AG10803 (cell line): ENCODE measurements at places on chromosomes 6 and 20.

DNA sequence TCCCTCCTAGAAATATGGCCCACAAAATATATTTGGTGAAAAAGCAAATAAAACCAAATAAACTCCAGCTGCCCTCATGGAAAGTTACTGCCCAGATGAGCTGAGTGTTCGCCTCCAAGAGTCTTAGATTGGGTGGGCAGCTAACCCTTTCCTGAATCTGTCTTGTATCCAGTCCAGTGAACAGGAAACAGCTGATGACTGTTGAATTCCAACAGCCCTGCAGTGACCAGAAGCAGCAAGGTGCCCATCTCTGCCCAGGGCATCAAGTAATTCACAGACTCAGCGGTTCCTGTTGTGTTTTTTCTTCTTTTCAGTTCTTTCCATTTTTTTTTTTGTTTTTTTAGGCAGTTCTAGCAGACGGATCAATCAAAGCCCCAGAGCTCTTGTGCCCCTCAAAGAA lies 199.2 kb downstream of the UBE3D start:
- no peak for DNase-seq

- no peak for DNase-seq
Observed at GRCh38 chr6:1758076-1758679, 148.5 kb downstream of the FOXC1 start.

- DNase-seq: peak; percentile 9
Observed at GRCh38 chr6:74480561-74480960, 725.3 kb downstream of the COL12A1 start.

GRCh38 chr6:5302995-5303622 lies 41.8 kb downstream of the FARS2 start:
- no peak for DNase-seq

DNA sequence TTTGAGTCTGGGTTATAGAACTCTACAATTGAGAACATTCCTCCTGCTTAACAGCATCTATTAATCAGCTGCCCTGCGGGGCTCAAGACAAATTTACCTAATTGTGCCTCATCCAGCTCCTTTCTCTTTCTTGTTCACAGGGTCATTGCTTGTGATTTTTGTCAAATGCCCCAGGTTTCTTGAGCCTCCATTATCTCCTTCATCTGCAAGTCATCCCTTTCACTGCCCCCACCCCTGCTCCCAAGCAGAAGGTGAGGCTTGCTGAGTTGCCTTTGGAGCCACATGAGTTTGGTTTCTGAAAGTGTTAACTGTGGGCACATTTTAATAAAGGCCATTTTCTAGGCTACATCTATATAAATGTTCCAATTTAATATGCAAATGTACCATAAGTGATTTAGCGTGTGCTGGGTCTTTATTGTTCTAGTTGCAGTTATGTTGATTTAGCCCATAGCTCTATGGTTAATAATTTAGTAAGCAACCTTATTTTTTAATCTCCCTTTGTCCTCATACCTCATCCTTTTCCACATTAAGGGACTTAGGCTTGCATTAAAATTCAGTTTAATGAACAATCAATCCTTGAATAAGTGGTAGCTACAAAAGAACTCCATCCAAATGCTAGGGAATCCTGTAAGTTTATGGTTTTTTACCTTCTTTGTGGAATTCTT lies 56.1 kb downstream of the VSTM2L start:
- no peak for DNase-seq

GRCh38 chr6:1386038-1386709 lies 3.2 kb upstream of the FOXF2 start:
- DNase-seq: no peak

- DNase-seq: no peak
Observed at GRCh38 chr6:97399208-97399607, 116.2 kb upstream of the MMS22L start.

DNA sequence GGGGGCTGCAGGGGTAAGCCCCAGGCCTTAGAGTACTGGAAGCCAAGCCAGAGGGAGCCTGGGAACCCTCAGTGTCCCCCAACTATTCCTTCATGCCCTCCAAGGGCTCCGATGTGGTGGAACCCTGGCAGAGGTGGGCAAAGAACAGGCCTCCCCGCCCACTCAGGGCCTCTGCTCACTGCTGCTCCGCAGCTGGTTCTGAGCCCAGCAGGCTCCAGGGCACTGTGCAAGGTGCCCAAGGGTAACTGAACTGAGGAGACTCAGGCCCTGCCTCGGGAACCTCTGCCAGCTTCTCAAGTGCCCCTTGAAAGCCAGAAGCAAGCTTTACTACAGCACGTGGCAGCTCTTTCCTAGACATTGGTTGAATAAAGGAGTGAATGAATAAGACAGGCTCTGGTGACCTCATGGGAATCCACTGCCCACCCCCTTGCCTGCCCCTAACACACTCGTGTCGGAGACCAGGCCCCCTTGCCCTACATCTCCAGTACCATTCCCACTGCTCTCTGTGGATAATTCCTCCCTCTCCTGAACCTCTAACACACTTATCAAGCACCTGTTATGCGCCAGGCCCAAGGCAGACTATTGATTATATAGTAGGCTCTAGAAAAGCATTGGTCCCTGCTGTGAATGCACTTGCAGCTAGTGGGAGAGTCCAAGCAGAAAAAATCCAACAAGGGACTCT lies 55.0 kb downstream of the TOX2 start:
- no peak for DNase-seq

- no peak for DNase-seq
Observed at GRCh38 chr6:168161371-168161750, 82.3 kb upstream of the FRMD1 start.

DNA sequence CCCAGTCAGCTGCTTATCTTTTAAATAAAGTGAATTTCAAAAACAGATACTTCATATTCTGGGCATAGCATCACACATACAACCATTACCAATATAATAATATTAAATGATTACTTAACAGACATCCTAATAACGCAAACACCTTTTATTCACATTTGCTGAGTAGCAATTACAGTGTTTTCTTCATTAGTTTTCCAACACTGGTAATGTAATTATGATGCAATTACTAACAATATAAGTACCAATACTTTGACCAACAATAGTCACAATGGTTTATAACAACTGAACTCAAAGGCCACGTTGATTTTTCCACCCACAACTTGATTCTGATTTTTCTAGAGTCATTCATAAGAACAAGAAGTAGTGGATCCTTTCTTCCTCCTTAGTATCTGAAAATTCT lies 104.1 kb downstream of the MYB start:
- DNase-seq: no peak

- no peak for DNase-seq
Observed at GRCh38 chr20:6802227-6802626, 34.7 kb downstream of the BMP2 start.

- no peak for DNase-seq
Observed at GRCh38 chr6:13924949-13925881, at the start of gene RNF182. Gene RNF182, plus strand, starts transcription at chr6:13924952. Its CDS starts 52,168 bp downstream, at chr6:13977120.

DNA sequence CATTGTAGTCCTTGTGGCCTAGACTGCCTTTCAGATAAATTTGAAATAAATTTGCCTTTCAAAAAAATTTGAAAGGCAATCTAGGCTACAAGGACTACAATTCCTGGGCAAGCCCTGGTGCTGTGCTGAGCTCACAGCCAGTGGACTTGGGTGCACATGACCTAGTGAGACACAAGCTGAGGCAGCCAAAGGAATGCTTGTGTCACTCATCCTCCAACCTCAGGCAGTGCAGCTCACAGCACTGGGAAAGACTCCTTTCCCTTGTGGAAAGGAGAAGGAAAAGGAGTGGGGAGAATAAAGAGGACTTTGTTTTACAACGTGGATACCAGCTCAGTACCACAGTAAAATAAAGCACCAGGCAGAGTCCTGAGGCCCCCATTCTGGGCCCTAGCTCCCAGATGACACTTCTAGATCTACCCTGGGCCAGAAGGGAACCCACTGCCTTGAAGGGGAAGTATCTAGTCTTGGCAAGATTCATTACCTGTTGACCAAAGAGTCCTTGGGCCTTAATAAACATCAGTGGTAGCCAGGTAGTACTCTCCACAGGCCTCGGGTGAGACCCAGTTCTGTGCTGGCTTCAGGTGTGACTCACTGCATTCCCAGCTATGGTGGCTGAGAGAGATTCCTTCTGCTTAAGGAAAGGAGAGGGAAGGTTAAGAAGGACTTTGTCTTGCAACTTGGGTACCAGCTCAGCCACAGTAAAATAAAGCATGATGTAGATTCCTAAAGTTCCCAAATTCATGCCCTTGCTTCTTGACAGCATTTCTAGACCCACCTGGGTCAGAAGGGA lies 659.7 kb upstream of the FLRT3 start:
- DNase-seq: no peak

GRCh38 chr6:35480176-35480575 lies 12.0 kb downstream of the RPL10A start:
- no peak for DNase-seq

DNA sequence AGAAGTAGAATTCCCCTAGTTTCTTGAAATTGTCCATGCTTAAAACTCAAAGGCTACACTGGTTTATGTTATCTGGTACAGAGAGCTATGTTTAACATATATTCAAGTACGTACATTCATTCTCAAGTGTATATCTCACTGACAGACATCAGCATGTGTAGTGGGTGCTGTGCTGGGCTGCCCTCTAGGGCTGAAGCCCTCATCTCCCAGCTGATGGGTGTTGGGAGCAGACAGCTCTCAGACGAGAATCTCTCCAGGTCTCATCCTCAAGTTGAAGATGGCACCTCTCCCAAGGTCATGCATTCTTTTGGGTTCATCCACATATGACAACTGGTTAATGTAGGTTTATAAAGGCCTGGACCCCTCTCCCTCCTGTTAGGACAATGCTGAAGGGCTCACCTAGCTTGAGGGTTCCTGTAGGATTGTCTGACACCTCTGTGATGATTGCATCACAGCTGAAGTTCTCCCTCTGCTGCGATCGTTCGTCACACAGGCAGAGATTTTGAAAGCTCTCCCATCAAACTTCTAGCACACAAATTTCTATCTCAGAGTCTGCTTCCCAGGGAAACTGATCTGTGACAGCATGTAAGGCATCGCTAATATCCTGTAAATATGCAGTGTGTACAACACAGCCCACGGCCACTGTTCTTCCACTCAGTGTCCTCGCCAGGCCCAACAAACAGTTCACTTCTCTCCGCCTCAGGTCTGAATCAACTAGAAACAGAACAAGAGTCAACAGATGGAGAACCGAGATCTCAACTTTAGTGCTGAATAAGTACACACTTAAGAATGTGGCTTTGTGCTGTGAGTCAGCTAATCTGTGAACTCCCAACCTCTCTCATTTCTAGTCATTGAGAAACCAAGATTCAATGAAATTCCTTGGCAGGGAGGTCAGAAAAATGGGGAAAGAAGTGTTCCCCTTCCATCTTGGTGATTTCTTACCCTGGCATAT lies 43.2 kb downstream of the PREP start:
- DNase-seq: peak; percentile 93

DNA sequence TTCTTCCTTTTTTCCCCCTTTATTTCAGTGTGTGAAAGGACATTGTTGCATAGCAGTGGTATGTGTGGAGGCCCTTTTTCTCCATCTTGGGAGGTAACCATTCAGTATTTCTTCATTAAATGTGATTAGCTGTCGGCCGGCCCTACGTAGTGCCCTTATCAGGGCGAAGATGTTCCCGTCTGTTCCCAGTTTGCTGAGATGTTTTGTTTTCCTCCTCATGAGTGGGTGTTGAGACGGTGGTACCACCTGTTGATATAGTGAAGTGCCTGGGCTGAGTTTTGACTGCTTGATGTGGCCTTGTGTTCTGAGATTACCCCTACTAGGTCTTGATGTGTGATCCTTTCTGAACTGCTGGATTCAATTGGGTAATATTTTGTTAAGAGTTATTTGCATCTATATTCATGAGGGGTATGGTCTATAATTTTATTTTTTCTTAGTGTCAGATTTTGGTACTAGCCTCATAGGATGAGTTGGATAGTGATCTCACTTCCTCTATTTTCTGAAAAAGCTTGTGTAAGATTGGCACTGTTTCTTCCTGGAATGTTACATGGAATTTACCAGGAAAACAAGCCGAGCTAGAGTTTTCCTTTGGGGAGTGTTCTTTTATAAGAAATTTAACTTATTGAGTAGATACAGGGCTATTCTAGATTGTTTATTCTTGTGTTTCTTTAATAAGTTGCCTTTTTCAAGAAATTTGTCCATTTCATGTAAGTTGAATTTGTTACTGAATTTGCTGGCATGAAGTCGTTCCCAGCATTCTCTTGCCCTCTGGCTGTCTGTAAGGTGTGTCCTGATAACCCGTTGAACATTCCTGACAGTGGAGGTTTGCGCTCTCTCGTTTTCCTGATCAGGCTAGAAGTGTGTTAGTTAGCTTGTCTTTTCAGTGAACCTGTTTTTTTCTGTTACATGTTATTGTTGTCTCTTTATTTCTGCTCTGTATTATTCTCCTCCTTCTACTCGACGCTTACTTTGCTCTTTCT lies 4.3 kb downstream of the MTG2 start:
- peak; percentile 39 for DNase-seq

GRCh38 chr6:168785720-168786511 lies 344.9 kb downstream of the SMOC2 start:
- no peak for DNase-seq

DNA sequence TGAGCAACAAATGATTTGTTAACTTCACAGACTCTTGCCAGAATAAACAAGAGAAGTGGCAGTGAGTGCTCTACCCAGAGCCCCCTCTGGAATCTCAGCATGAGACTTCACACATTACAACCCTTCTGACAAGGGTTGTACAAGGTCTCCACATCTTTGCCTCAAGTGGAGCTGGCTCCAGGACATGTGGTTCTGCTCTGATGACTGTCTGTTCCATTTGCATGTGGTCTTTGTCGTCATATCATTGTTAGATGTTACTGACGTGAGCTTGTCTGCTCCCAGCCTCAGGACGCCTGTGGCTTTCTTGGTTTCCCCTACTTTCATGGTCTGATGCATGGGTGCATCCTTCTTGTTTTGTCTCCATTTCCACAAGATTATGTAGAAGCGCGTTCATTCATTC lies 115.0 kb downstream of the SLC24A3 start:
- DNase-seq: no peak

DNA sequence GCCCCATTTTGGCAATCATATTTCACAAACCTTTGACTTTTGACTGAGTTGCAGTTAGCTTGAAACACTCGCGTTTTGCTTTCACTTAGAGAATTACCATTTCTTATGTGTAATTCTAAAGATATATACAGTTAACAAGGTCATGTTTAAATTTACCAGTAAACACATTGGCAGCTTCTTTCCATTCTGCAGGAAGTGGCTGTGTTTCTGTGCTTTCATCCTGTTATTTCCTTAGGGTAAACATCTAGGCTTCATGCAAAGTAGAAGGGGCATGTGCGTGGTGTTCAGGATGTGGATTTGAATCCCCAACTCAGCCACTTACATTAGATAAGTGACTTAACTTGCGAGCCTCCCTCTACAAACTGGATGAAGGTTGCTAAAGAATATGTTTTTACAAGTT lies 41.1 kb downstream of the AKAP12 start:
- DNase-seq: no peak
